ENCODE measurements at places on chromosomes 3 and 15.

- DNase-seq: no peak
Observed at GRCh38 chr3:194929578-194929960, 243.9 kb downstream of the FAM43A start.

- DNase-seq: no peak
Observed at GRCh38 chr3:151371526-151371925, 13.0 kb downstream of the P2RY12 start.

DNA sequence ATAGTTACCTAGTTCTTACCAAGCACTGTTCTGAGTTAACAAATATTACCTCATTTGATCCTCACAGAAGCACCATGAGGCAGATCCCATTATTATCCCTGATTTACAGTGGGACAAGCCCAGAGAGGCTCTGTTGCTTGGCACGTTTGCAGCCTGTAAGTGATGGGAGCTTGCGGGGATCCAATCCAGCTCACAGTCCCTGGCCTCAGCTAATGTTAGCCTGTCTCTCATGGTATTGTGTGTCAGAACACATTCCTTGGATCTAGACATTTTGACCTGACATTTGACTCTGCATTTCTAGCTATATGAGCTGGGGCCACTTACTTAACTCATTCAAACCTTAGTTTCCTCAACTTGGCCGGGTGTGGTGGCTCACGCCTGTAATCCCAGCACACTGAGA is 246.9 kb upstream of the LRTM1 start:
- no peak for DNase-seq

- DNase-seq: peak; percentile 85
Observed at GRCh38 chr3:179652447-179653095, at the start of gene USP13. Gene USP13, plus strand, starts transcription at chr3:179653040. Its CDS starts 186 bp downstream, at chr3:179653226.

DNA sequence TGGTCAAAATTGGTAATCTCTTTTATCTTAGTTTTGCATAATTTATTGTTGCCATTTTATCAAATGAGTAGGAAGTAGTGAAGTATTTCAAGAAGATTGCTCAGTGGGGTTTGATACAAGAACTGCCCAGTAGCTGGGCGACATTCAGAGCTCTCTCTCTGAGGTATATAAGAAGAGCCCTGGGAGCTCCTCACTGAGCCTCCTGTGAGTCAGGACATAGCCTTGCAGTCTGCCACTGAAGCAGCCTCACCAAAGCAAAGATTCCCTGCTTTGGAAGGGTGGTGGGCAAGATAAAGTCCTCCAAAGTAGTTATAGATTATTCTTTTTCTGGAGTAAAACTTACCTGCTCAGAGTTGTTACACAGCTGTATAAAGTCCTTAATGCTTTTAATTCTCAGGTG is 26.1 kb downstream of the SKIL start:
- no peak for DNase-seq

DNA sequence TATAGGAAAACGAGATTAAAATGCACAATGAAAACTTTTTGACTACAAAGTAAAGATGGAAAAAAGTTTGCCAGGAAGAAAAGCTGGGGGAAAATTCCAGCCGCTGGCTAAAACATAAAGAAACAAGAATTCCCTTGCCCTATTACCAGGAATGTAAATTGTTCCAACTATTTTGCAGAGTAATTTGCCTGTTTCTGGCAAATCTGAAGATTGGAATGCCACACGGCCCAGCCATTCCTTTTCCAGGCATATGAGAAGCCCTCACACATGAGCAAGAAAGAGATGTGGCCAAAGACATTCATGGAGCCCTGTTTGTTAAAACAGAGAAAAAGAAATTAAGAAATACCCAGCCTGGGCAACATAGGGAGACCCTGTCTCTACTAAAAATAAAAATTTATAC is 8.4 kb upstream of the GATA2 start:
- no peak for DNase-seq

DNA sequence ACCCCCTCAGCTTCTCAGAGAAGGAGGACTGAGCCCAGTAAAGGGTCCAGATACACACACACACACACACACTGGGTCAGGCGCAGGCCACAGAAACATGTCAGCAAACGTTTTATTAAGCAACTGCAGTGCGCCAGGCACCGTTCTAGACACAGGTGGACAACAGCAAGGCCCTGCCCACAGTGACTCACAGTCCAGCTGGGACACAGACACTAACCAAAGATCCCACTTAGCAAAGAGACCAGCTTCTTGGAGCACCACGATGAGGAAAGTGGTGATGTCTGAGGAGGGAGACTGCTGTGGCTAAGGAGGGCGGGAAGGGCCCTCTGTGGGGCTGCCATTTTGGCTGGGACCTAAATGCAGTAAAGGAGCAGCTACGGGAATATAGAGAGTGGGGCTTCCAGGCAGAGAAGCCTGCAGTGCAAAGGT is 2.8 kb upstream of the VILL start:
- no peak for DNase-seq

All from M059J (cell line).